Memory B cell (primary cell): ENCODE measurements at places on chromosomes 12 and 14.

- peak within 1 kb of the TSS; percentile 83 for H3K27ac ChIP-seq
- peak; percentile 51 for DNase-seq
- peaks cover 25% of the 10 kb centered on the region for H3K4me1 ChIP-seq
- no peaks in the 10 kb centered on the region for H3K27me3 ChIP-seq
- no peaks in the 10 kb centered on the region for H3K36me3 ChIP-seq
- peak within 1 kb of the TSS; percentile 83 for H3K4me3 ChIP-seq
Measured at GRCh38 chr12:113056631-113057488, at the start of gene DTX1. DTX1 (plus strand) TSS chr12:113056730; CDS start chr12:113058193, 1,463 bp downstream.

GRCh38 chr12:21774358-21775132 is at the start of gene KCNJ8:
KCNJ8 (minus strand) TSS chr12:21774706; CDS start chr12:21773616, 1,090 bp downstream.
- no peaks in the 10 kb centered on the region for H3K36me3 ChIP-seq
- DNase-seq = no peak
- H3K27me3 ChIP-seq = peaks cover 6% of the 10 kb centered on the region
- H3K27ac ChIP-seq = no peak within 1 kb of the TSS

GRCh38 chr12:84825149-84825548 is 87.5 kb downstream of the SLC6A15 start:
- no peaks in the 10 kb centered on the region for H3K4me1 ChIP-seq
- no peak for DNase-seq
- H3K27me3 ChIP-seq = no peaks in the 10 kb centered on the region
- H3K27ac ChIP-seq = no peak overlapping the region
- H3K4me3 ChIP-seq = no peak overlapping the region
- H3K36me3 ChIP-seq = no peaks in the 10 kb centered on the region

DNA sequence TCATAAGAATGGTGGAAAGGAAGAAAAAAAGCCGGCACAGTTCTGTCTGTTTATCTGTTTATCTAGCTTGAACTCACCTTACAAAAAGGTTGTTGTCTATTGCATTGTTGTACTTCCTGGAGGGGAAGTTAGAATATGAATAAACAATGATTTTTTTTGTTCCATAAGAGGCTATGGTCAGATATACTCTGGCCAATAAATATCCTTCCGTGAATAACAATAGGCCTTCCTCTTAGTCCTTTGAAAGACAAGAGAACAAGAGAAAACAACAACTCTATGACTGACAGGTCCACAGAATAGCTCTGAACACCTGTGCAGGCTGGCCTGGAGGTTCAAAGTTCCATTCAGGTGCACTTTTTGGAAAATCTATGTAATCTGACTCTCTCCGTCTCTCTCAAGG is 192.8 kb upstream of the KRR1 start:
- no peaks in the 10 kb centered on the region for H3K36me3 ChIP-seq
- peaks cover 1% of the 10 kb centered on the region for H3K27me3 ChIP-seq
- H3K4me1 ChIP-seq = peaks cover 8% of the 10 kb centered on the region
- DNase-seq = no peak
- H3K27ac ChIP-seq = no peak overlapping the region
- H3K4me3 ChIP-seq = no peak overlapping the region

- H3K4me3 ChIP-seq = no peak overlapping the region
- peaks cover 2% of the 10 kb centered on the region for H3K27me3 ChIP-seq
- no peak for DNase-seq
- H3K27ac ChIP-seq = no peak overlapping the region
- no peaks in the 10 kb centered on the region for H3K4me1 ChIP-seq
Measured at GRCh38 chr12:103851127-103851526, 10.1 kb upstream of the NT5DC3 start.

- no peaks in the 10 kb centered on the region for H3K36me3 ChIP-seq
- H3K27ac ChIP-seq = no peak overlapping the region
- no peak for DNase-seq
Measured at GRCh38 chr12:99644629-99645028, 2.9 kb upstream of the GARIN6 start.

- H3K27ac ChIP-seq = no peak overlapping the region
- peaks cover 9% of the 10 kb centered on the region for H3K36me3 ChIP-seq
- no peaks in the 10 kb centered on the region for H3K4me1 ChIP-seq
- DNase-seq = no peak
- no peaks in the 10 kb centered on the region for H3K27me3 ChIP-seq
- no peak overlapping the region for H3K4me3 ChIP-seq
Measured at GRCh38 chr12:22668441-22668840, 43.5 kb downstream of the ETNK1 start.

DNA sequence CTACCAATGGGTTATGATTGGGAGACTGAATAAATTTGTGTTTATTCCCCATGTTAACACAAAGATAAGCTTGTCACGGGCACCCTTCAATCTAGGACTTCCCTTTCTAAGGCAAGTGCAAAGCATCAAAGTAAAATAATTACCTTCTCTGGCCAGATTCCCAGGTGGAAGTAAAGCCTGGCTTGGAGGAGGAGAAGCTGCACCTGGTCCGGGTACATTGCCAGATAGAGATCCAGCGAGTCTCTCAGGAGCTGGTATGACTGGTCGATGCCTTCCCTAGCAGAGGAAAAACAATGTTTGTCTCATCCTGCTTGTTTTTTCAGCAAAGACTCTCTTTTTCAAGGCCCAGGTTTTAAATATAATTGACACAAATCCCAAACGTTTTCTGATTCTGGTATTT is 24.9 kb downstream of the FBXO21 start:
- DNase-seq = no peak
- peaks cover 2% of the 10 kb centered on the region for H3K4me1 ChIP-seq
- no peak overlapping the region for H3K27ac ChIP-seq
- H3K36me3 ChIP-seq = peaks cover 40% of the 10 kb centered on the region
- H3K27me3 ChIP-seq = no peaks in the 10 kb centered on the region

DNA sequence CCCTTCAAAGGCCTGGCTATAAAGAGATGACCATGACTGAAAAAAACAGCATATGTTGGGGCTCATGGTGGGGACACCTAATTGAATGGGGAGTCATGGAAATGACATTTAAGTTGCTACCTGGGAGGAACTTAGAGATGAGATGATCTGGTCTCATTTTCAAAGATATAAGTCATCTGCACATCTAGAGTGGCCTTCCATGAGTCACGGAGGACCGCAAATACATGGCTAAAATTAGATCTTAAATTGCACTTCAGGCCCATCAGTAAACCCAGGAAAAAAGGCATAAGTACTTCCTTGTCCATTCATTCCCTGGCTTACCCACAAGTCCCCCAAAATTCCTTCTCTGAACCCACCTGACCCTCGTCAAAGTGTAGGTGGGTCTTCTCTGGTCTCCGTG is 53.4 kb downstream of the SPTB start:
- H3K27me3 ChIP-seq = peaks cover 21% of the 10 kb centered on the region
- H3K4me3 ChIP-seq = no peak overlapping the region

DNA sequence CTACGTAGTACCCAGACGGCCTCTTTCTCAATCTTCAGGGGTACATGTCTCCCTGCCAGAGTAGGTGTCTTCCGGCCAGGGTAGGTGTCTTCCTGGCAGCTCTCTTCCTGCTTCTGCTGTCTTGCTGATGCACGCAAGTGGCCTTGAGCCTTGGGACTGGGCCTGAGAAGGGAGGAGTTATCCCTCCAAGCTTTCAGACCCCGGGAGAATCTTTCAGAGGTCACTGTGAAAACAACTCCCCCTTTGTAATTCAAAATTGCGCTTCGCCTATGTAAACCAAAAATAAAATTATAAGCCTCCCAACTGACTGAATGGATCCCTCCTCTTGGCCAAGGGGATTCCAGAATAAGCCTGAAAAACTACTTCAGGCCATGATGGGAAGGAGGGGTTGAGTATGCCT is 87.3 kb upstream of the NUDT4 start:
- H3K27me3 ChIP-seq = peaks cover 2% of the 10 kb centered on the region
- H3K36me3 ChIP-seq = no peaks in the 10 kb centered on the region
- no peak overlapping the region for H3K27ac ChIP-seq
- H3K4me1 ChIP-seq = peaks cover 4% of the 10 kb centered on the region
- H3K4me3 ChIP-seq = no peak overlapping the region

GRCh38 chr14:58717211-58717610 is 79.4 kb downstream of the DACT1 start:
- no peak for DNase-seq
- no peak overlapping the region for H3K4me3 ChIP-seq
- no peak overlapping the region for H3K27ac ChIP-seq
- peaks cover 3% of the 10 kb centered on the region for H3K4me1 ChIP-seq

- no peak overlapping the region for H3K4me3 ChIP-seq
- H3K36me3 ChIP-seq = peaks cover 18% of the 10 kb centered on the region
- DNase-seq = no peak
- H3K27ac ChIP-seq = no peak overlapping the region
Measured at GRCh38 chr12:15592934-15593333, 196.3 kb downstream of the EPS8 start.

- H3K27ac ChIP-seq = no peak overlapping the region
- H3K4me3 ChIP-seq = no peak overlapping the region
- H3K36me3 ChIP-seq = no peaks in the 10 kb centered on the region
- no peak for DNase-seq
- H3K4me1 ChIP-seq = no peaks in the 10 kb centered on the region
Measured at GRCh38 chr14:94398536-94398935, 10.1 kb upstream of the SERPINA1 start.

DNA sequence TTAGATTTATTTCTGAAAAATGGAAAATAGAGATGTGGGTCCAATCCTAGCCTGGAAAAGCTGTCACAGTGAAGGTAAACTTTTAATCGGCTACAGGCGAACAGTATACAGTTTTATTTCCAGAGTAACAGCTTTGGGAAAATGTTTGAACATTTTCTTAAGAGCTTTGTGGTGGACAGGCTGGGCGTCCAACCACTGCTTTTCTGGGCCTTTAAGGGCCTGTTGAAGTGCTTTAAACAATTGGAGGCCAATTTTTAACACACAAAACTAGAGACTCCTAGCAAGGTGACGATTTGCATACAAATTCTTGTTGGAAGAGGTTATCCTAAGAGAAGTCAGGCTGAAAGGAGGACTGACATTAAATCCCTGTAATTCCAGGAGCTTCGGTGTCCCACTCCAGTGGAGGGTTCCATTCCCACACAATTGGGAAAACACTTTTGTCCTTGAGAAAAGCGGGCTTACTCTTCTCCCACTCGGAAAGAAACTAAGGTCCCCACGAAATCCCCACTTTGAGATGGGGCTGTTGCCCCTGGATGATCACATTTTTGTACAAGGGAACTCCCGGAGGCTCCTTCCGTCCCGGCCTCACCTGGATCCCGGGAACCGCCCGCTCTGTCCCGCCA is 26.9 kb downstream of the BCL11B start:
- no peak overlapping the region for H3K27ac ChIP-seq
- H3K36me3 ChIP-seq = no peaks in the 10 kb centered on the region
- no peak overlapping the region for H3K4me3 ChIP-seq
- peaks cover 14% of the 10 kb centered on the region for H3K27me3 ChIP-seq
- no peak for DNase-seq
- no peaks in the 10 kb centered on the region for H3K4me1 ChIP-seq

DNA sequence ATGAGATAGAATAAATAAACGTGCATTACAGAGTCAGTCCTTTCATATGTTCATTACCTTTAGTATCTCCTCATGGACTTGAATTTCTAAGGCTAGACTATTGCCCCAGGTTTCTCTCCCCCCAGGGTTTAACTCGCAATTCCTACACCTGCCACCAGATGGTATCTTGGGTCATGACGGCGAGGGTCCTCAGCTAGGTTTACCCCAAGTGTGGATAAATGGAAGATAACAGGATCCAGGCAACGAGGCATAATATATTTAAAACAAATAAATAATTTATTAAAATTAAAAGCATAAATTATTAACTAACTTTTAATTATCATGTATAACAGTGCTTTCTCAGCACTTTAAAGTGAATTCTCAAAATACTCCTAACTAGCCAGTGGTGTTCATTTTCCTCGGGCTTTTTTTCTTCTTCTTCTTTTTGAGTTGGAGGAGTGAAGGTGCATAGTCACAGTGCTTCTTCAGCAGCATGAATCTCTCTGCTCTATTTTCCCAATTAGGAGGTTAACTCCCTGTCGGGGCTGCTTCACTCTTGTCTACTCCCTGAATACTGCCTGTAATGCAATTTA is 243.5 kb upstream of the CAND1 start:
- peak; percentile 42 for DNase-seq
- no peaks in the 10 kb centered on the region for H3K36me3 ChIP-seq
- no peaks in the 10 kb centered on the region for H3K4me1 ChIP-seq
- peaks cover 13% of the 10 kb centered on the region for H3K27me3 ChIP-seq

- no peaks in the 10 kb centered on the region for H3K4me1 ChIP-seq
- H3K36me3 ChIP-seq = peaks cover 36% of the 10 kb centered on the region
- no peak overlapping the region for H3K4me3 ChIP-seq
- H3K27ac ChIP-seq = no peak overlapping the region
- no peaks in the 10 kb centered on the region for H3K27me3 ChIP-seq
- no peak for DNase-seq
Measured at GRCh38 chr12:27032679-27033078, 10.3 kb downstream of the MED21 start.

GRCh38 chr12:122197612-122197966 is 5.9 kb upstream of the B3GNT4 start:
- no peaks in the 10 kb centered on the region for H3K4me1 ChIP-seq
- H3K27me3 ChIP-seq = peaks cover 18% of the 10 kb centered on the region
- H3K27ac ChIP-seq = no peak overlapping the region
- H3K36me3 ChIP-seq = peaks cover 3% of the 10 kb centered on the region
- no peak for DNase-seq

- H3K4me3 ChIP-seq = no peak overlapping the region
- no peak for DNase-seq
- H3K27ac ChIP-seq = no peak overlapping the region
- H3K27me3 ChIP-seq = peaks cover 4% of the 10 kb centered on the region
Measured at GRCh38 chr12:54360717-54361456, 3.4 kb downstream of the GPR84 start.

GRCh38 chr12:28583701-28584261 is 393.5 kb downstream of the CCDC91 start:
- no peak for DNase-seq
- no peak overlapping the region for H3K27ac ChIP-seq
- H3K27me3 ChIP-seq = no peaks in the 10 kb centered on the region
- no peaks in the 10 kb centered on the region for H3K4me1 ChIP-seq
- H3K36me3 ChIP-seq = no peaks in the 10 kb centered on the region

GRCh38 chr12:2580821-2581220 is 213.9 kb upstream of the FKBP4 start:
- no peak for DNase-seq
- H3K36me3 ChIP-seq = no peaks in the 10 kb centered on the region
- H3K4me1 ChIP-seq = no peaks in the 10 kb centered on the region
- peaks cover 14% of the 10 kb centered on the region for H3K27me3 ChIP-seq
- H3K27ac ChIP-seq = no peak overlapping the region
- no peak overlapping the region for H3K4me3 ChIP-seq

DNA sequence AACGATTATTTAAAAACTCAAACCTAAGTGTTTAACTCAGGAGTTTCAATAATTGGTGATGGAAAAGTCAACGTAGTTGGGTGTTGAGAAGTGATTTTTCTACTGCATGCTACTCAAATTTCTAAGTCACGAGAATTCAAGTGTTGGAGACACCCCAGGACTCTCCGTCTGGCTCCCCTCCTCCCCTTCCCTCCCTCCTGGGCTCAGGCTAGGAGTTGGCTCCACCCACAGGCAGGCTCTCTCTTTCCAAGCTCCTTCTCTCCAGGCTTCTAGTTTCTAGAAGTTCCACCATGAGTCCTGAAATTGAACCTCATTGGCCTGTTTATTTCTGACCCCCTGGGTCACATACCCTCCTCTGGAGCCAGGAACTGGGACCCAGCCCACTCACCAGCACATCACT is 73.0 kb downstream of the TMEM132D start:
- no peak overlapping the region for H3K4me3 ChIP-seq
- H3K36me3 ChIP-seq = peaks cover 2% of the 10 kb centered on the region
- no peaks in the 10 kb centered on the region for H3K27me3 ChIP-seq
- no peak overlapping the region for H3K27ac ChIP-seq

GRCh38 chr14:71597287-71597920 is 334.8 kb upstream of the RGS6 start:
- peak overlapping the region; percentile 25 for H3K4me3 ChIP-seq
- H3K36me3 ChIP-seq = peaks cover 41% of the 10 kb centered on the region
- peaks cover 16% of the 10 kb centered on the region for H3K4me1 ChIP-seq
- no peaks in the 10 kb centered on the region for H3K27me3 ChIP-seq
- no peak for DNase-seq
- peak overlapping the region; percentile 96 for H3K27ac ChIP-seq

GRCh38 chr12:131511391-131511802 is 199.5 kb upstream of the SFSWAP start:
- peaks cover 5% of the 10 kb centered on the region for H3K27me3 ChIP-seq
- peak overlapping the region; percentile 39 for H3K27ac ChIP-seq
